Esophagus muscularis mucosa (tissue), 4 donors: ENCODE measurements at places on chromosomes 1 and 21. TPM values are rescaled to one million over a fixed set of nuclear protein-coding genes. Genes with fewer than 3 reads are reported as not detected.
A peak's percentile ranks its signal among the peaks of the same experiment; 100 is the strongest.

DNA sequence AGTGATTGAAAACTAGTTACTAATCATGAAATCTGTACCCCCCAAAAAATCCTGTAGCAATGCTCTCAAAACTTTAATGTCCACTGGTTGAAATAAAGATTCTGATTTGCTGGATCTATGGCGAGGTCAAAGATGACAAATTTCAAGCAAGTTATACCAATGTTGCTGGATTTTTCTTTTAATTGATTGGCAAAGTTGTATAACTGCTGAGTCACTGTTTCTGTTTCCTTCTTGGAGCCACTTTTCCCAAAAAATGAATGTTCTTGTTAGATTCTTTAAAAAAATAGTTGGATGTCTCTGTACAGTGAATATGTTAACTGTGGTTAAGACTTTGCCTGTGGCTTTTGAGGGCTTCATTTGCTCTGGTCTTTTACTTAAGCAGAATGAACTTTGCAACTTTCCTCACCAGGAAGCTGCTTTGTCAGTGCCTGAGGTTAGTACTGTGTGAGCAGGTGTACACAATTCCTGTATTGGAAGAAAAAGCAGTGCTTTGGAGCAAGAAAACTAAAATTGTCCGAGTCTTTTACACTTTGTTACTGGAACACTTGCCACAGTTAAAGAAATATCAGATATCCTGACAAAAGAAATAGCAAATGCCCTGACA, 1211.9 kb downstream of the MRPL39 start:
- no peaks in the 10 kb centered on the region for H3K27me3 ChIP-seq
- H3K27ac ChIP-seq = no peak overlapping the region
- no peaks in the 10 kb centered on the region for H3K36me3 ChIP-seq
- no peaks in the 10 kb centered on the region for H3K4me1 ChIP-seq

DNA sequence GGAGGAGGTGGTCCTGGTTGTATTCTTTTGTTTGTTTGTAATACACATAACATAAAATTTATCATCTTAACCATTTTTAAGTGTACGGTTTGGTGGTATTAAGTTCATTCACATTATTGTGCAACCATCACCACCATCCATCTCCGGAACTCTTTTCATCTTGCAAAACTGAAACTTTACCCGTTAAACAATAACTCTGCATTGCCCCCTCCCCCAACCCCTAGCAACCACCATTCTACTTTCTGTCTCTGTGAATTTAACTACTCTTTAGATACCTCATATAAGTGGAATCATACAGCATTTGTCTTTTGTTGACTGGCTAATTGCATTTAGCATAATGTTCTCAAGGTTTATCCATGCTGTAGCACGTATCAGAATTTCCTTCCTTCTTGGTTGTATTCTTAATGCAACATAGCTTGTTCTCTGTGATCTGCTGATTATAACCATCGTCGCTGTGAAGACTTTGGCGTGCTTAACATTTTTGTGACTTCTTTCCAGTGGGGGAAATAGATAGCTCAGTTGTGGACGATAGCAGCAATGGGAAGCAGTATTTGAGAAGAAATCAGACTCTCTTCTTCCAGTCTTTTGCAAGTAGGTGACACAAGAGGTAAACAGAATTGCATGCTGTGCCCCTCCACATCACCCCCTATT, 117.5 kb upstream of the HOOK1 start:
- no peaks in the 10 kb centered on the region for H3K27me3 ChIP-seq
- no peaks in the 10 kb centered on the region for H3K36me3 ChIP-seq
- no peak overlapping the region for H3K4me3 ChIP-seq
- no peak for DNase-seq
- peaks cover 3% of the 10 kb centered on the region for H3K4me1 ChIP-seq
- H3K27ac ChIP-seq = no peak overlapping the region

DNA sequence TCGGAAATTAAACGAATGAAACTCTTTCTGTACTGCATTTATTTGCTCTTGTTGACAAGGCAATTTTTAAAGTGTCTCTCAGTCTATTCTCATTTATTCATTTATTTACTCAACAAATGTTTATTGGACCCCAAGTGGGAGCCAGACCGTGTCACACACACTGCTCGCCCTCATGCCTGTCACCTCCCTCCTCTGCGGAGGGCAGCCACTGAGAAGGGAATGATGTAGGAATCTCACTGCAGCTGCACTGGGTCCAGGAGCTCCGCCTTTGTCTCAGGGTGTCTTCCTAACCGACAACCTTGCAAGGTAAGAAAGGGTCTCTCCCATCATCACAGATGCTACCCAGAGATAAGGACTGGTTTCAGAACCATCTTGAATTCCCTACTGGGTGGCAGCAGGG, 14.1 kb upstream of the KLHDC7A start:
- no peaks in the 10 kb centered on the region for H3K4me1 ChIP-seq
- no peak overlapping the region for H3K4me3 ChIP-seq
- DNase-seq = no peak
- no peak overlapping the region for H3K27ac ChIP-seq

- no peak overlapping the region for H3K27ac ChIP-seq
- no peaks in the 10 kb centered on the region for H3K4me1 ChIP-seq
- H3K27me3 ChIP-seq = peaks cover 5% of the 10 kb centered on the region
- DNase-seq = no peak
These were observed 26.2 kb upstream of the ZC3H12A start for GRCh38 chr1:37448185-37448584.

- H3K27ac ChIP-seq = peak overlapping the region; percentile 87
- H3K36me3 ChIP-seq = no peaks in the 10 kb centered on the region
- no peak overlapping the region for H3K4me3 ChIP-seq
- DNase-seq = no peak
- H3K27me3 ChIP-seq = no peaks in the 10 kb centered on the region
These were observed 4.4 kb downstream of the COL16A1 start for GRCh38 chr1:31699341-31699891.

GRCh38 chr1:223840254-223840653, 5.5 kb downstream of the TP53BP2 start:
- no peak for DNase-seq
- peaks cover 67% of the 10 kb centered on the region for H3K4me1 ChIP-seq
- no peak overlapping the region for H3K4me3 ChIP-seq
- no peaks in the 10 kb centered on the region for H3K36me3 ChIP-seq
- no peaks in the 10 kb centered on the region for H3K27me3 ChIP-seq

DNA sequence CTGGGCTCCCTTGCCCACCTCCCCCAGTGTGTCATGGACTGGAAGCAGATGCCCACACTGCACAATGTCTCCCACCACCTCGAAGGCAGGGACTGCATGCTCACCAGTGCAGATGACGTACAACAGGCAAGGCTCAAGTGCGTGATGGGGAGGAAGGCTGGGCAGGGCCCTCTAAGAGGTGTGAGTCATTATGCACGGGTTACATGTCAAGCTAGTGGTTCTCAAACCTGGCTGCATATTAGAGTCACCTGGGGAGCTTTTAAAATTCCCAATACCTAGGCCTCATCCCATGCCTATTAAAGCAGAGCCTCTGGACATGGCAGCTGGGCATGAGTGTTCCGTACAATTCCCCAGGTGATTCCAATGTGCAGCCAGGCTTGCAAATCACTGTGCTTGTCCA, 137.9 kb upstream of the NGF start:
- no peak overlapping the region for H3K4me3 ChIP-seq
- H3K27ac ChIP-seq = no peak overlapping the region
- peaks cover 23% of the 10 kb centered on the region for H3K27me3 ChIP-seq
- H3K4me1 ChIP-seq = no peaks in the 10 kb centered on the region
- no peak for DNase-seq

- H3K4me3 ChIP-seq = no peak overlapping the region
- DNase-seq = no peak
- H3K27me3 ChIP-seq = no peaks in the 10 kb centered on the region
These were observed 99.4 kb downstream of the UCHL5 start for GRCh38 chr1:192959657-192960186.

GRCh38 chr1:113197719-113198330, 124.8 kb downstream of the LRIG2 start:
- H3K4me3 ChIP-seq = no peak overlapping the region
- H3K27me3 ChIP-seq = no peaks in the 10 kb centered on the region
- no peaks in the 10 kb centered on the region for H3K36me3 ChIP-seq
- H3K4me1 ChIP-seq = no peaks in the 10 kb centered on the region
- peak; percentile 80 for DNase-seq
- H3K27ac ChIP-seq = no peak overlapping the region

DNA sequence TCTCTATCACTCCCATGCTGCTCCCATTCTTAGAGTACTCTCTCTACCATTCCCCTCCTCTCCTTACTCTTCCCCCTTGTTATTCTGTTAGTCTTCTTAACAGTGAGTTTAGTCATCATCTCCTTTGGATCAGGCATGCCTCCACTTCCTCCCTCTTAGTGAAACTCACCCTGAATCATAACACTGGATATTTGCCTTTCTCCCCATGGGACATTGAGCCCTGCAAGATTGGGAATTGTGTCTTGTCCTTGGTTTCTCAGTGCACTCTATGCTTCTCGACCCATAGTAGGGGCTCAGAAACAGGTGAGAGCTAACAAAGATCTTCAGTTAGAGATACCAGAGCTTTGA, 68.3 kb upstream of the GCLM start:
- peaks cover 16% of the 10 kb centered on the region for H3K4me1 ChIP-seq
- H3K27ac ChIP-seq = no peak overlapping the region
- H3K27me3 ChIP-seq = no peaks in the 10 kb centered on the region
- no peak overlapping the region for H3K4me3 ChIP-seq
- DNase-seq = no peak
- no peaks in the 10 kb centered on the region for H3K36me3 ChIP-seq

DNA sequence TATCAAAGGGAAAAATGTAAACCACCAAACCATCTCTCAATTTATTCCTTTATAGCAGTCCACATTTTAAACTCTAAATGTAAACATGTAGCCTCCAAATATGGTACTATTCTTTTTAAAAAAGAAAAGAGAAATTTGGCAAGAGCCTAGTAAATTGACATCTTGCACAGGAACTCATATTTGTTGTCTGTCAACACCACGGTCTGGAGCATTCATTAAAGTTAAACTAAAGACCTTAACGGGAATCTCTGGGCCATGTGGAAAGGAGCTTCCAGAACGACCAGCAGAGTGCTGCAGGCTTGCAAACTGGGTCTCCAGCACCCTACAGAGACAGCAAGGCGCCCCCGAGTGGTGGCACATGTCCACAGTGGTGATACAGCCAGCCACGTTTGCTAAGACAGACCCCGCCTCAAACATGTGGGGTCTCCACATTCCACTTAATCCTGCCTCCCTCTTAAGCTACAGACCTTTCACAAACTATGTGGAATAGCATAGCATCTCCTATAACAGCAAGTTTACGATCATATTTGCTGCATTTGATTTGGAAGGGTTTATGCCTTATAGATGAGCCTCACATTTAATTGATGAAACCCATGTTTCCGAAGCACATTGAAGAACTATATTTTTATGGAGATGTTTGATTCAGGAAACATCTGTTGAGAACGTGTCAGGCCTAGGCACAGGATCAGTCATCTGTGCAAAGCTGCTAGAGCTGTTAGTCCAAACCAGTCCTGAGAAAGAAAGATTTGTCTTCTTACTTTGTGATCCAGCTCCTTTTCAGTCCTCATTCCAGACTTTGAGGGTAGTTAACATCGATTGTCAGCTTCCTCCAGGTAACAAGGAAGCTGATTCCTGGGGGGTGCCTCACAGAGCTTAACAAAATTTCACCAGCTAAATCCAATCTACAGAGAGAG, 96.4 kb upstream of the BACE2 start:
- no peak overlapping the region for H3K4me3 ChIP-seq
- no peak for DNase-seq
- no peaks in the 10 kb centered on the region for H3K36me3 ChIP-seq
- H3K4me1 ChIP-seq = peaks cover 8% of the 10 kb centered on the region
- no peaks in the 10 kb centered on the region for H3K27me3 ChIP-seq

Gene SLC45A3
- total RNA-seq = 0.86 TPM
